NCI-H1105 (cell line): ENCODE measurements at places on chromosomes 11 and 22.

GRCh38 chr22:43862074-43862881, at the start of gene SULT4A1:
TSS of gene SULT4A1 (minus strand) at chr22:43862513. CDS start at chr22:43862382, 131 bp downstream.
- peak; percentile 35 for DNase-seq

- no peak for DNase-seq
Measured at GRCh38 chr11:1073851-1074243, 827 bp upstream of the MUC2 start.

DNA sequence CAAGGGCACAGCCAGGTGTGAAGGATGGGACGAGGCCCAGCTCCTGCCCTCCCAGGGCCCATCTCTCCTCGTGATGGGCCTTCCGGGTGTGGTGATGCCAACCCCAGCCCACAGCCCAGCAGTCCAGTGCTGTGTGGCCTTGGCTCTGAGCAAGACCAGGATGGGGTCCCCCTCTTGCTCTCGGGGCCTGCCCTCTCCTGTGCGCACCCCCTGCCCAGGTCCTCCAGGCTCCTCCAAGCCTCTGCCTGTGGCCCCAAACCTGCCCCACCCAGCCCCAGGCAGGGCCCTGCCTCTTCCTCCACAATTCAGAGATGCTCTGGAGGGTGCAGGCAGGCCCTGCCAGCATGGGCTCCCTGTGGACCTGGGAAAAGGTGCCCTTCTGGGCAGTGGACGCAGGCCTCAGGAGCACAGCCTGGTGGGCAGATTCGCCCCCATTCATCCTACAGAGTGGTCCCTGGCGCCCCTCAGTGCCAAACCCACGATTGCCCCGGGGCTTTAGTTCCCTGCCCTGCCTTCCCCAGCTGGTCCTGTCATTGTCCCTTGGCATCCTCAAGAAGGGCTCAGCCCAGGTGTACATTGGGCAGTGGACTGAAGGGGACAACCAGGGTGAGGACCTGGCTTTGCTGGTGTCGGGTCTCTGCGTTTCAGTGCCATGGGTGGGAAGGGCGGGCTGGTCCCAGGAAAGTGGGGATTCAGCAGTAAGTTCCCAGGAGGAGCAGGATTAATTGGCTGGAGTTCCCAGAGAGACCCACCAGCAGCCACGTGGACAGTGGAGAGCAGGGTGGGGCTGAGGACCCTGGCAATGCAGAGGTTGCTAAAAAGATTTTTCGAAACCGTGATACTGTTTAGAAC, 19.8 kb downstream of the EIF1AD start:
- no peak for DNase-seq

- DNase-seq = no peak
Measured at GRCh38 chr11:26677566-26677965, 44.3 kb downstream of the SLC5A12 start.

- no peak for DNase-seq
Measured at GRCh38 chr11:64298966-64299846, 952 bp upstream of the CATSPERZ start.

DNA sequence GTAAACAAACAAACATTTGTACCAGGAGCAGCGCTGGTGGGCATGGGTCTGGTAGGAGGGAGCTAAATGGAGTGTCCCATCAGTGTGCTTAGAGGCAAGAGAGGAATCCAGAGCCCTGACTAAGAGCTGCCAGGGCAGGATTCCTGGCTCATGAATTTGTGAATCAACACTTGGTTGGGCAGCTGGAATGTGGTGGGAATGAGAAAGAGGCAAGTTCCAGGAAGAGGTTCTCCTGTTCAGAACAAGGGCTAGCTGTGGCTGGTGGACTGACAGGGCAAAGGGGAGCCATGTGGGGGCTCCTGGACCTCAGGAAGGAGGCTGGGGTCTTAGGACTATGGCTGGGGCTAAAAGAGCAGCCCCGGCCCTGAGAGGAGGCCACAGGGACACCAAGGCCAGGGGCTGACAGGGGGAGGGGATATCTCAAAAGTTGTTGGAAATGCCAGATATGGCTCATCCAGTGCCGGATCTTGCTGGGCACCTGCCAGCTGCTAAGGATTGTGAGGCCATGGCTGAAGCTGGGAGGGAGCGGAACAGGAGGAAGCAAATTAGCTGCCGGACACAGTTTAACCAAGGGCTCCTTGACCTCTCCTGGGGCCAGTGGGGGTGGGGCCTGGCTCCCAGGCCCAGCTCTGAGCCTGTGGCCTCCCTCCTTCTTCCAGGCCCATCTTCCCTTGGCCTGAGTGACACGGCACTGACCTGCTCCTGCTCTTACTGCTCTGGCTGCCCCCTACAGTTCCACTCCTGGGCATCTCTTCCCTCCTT, 14.6 kb upstream of the P2RY6 start:
- DNase-seq = no peak

- DNase-seq = peak; percentile 39
Measured at GRCh38 chr11:102453302-102453695, 734 bp upstream of the TMEM123 start.

DNA sequence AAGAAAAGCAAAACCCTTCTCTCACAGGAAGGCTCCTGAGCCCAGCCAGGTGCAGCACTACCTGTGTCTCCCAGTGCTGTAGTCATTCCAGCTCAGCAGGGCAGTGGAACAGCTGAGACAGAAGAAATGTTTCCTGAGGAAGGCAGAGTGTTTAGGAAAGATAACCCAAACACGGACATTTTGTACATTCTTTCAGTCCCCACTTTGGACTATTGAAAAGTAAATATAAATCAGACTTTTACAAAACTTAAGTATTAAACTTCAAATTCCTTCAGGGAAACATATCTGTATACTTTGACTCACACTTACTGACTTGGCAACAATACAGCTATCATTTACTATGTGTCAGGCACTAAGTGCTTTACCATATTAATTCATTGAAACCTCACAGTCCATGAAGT, 40.4 kb downstream of the RRAS2 start:
- DNase-seq = no peak

DNA sequence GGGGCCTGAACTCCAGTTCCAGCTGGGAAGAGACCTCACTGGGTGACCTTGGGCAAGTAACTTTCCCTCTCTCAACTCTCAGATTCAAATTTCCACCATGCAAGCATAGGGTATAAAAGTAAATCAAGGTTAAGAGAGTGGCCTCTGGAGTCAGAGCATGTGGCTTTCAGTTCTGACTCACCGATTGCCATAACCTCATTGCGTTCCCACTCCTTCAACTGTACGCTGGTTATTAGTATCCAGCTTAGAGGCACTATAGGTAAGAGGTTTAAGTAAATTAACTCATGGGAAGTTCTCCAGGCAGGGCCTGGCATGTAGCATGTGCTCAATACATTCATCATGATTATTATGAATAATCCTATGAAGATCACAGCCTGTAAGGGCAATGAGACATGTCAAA, 88.3 kb downstream of the FBXO7 start:
- DNase-seq = no peak

DNA sequence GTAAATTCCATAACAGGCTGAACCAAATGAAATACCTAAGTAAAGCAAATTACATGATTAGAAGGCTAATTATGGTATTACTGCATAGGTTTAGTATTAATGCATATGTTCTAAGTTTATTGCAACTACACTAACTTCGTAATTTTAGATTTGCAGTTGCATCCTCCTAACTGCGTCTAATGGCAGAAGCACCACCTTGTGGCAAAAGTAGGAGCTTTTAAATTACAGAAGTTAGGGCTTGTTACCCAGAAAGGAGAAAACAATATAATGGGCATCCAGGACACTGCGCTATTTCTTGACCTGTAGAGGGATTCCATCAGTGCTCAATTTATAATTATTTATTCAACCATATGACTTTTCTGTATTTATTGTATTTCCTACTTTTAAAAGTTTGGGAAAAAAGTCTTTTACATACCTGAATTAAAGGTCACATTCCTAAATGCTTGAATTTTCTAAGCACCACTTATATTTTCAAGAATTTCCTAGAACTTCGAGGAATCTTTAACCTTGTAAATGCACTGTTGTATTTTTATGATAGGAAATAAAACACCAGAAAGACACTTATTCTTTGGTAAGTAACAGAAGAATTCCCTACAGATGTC, 16.3 kb upstream of the GPR83 start:
- no peak for DNase-seq
